Colonic mucosa (tissue), 4 donors: ENCODE measurements at places on chromosomes 12 and 14.

DNA sequence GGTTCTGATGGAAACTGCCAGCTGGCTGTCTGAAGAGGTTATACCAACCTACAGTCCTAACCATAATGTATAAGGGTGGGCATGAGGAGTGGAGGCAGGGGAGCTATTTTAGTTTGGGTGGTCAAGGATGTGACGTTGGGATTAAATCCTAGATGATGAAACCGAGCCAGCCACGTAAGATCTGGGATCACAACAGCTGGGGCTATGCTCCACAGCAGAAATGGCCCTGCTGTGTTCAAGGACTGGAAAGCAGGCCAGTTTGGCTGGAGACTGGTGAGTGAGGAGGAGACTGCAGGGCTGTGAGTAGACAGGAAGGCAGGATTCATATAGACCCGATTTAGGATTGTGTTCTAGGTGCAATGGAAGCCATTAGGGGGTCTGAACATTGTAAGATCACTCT is 66.1 kb downstream of the SAMD4A start:
- no peak for DNase-seq

DNA sequence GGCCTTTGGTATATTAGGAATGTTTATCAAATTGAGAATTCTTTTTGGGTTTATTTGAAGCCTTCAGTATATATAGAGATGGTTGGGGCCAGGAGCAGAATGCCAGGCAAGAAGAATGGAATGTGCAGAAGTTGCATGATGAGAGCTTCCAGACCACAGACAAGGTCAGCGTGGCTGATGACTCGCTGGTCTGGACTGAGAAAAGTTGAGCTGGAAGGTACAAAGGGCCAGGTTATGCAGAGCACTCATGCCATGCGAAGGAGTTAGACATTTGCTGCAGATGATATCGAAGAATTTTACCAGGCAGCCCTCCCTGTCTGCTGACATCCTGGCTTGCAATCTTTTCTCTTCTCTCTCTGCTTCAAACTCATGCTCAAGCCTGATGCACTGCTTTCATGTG is 196.2 kb upstream of the ARHGAP5 start:
- DNase-seq: no peak

DNA sequence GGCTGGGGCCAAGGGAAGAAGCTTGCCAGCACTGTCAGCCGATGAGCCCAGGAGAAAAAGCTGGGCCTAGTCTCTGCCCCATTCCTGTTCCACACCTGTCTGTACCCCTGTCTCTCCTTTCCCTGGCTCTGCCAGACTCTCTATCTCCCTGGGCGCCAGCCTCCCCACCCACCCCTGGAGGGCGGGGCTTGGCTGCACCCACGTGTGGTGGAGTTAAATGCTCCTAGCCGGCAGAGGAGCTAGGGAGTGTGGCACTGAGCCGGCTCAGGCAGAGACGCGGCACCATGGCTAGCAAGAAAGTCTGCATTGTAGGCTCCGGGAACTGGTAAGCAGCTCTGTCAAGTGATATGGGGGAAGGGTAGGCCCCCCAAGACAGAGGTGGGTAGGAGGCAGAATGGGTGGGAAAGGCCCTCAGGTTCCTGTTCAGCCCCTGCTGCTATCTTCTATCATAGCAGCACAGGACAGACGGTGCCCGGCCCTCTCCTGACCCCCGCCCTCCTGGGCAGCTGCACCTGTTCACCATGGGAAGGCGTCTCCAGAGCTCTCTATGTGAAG is at the start of gene GPD1:
TSS of gene GPD1 (plus strand) at position 242 of the 555 bp plus-strand sequence. CDS start at position 285, 43 bp downstream.
- DNase-seq: peak; percentile 86

- no peak for DNase-seq
Observed at GRCh38 chr14:25522116-25522515, 472.2 kb upstream of the STXBP6 start.

DNA sequence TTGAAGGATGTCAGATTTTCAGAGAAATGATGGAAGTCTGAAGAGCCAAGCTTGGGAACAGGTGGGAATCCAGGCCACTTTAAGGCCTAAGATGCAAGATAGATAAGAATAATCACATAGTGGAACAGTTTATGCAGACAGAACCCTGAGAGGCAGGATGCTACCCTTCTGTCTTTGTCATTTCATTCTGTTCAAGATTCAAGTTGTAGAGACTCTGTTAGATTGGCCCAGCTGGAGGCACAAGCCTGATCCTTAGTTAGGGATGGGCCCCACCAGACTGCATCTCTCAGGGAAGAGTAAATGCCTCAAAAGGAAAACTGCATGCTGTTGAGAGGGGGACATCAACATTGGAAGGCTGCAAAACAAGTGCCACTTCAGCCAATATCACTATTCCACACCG is 287.0 kb downstream of the PCNX1 start:
- no peak for DNase-seq

GRCh38 chr12:42508913-42509460 is 80.6 kb downstream of the PRICKLE1 start:
- DNase-seq: no peak

- DNase-seq: no peak
Observed at GRCh38 chr12:68139941-68140340, 19.6 kb downstream of the IFNG start.

GRCh38 chr12:3098436-3098835 is 21.3 kb downstream of the TSPAN9 start:
- no peak for DNase-seq

DNA sequence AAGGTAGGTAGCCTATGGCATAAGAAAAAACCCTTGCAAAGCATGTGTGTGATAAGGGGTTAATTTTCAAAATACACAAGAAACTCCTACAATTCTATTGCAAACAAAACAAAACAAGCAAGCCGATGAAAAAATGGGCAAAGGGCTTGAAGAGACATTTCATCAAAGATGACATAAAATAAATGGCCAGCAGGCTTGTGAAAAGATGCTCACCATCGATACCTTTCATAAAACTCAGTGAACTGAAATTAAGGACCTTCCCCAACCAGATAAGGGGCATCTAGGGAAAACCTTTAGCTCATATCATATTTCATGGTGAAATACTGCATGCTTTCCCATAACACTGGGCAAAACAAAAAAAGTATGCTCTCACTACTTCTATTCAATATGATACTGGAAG is 131.2 kb downstream of the PPM1H start:
- DNase-seq: no peak

- DNase-seq: no peak
Observed at GRCh38 chr12:131443019-131444000, 267.6 kb upstream of the SFSWAP start.

DNA sequence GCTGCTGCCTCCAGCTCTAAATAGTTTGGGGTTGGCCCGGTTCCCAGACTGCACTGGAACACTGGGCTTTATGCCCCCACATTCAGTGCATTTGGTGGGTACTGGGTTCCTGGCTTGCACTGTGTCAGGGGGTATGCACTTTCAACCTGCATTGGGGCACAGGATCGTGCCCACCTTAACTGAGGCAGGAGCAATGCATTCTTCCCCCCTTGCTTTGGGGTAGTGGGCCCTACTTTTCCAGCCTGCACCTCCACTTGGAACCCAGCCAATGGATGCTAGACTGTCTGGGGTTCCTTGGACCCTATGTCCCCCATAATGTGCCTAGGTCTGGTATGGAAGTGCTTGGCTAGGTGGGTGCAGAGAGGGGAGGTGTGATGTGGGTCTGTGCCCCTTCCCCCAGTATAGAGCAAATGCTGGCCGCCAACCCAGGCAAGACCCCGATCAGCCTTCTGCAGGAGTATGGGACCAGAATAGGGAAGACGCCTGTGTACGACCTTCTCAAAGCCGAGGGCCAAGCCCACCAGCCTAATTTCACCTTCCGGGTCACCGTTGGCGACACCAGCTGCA is 615 bp downstream of the TARBP2 start:
- no peak for DNase-seq

DNA sequence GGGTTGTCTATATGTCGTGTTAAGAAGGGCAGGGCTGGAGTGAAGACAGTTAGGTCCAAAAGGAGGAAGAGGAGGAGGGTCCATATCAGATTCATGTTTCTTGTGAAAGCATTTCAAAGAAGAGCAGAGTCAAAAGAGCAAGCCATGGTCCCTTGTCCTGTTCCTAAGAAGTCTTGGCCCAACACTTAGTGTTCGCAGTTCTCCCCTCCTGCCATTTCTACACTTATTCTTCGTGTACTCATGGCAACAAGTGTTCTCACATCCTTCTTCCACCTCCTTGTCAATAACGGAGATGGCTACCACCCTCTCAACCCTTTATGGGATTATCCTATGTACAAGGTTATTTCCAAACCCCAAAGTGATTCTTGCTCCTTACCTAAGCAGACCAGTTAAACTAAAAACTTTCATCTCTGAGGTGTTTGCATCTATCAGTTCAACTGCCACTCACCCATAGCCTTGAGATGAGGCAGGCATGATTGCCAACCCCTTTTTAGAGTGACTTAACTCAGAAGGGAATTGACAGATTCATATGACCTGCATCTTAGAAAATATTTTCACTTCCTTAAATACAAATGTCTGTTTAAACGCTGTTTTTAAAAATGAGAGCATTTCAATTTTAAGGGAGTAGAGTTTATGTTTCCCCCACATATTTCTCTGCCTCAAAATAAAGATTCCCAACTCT is 19.8 kb upstream of the RNASE2 start:
- DNase-seq: no peak

- no peak for DNase-seq
Observed at GRCh38 chr14:65290830-65291229, 121.7 kb upstream of the FUT8 start.

GRCh38 chr14:31189346-31190218 is 18.0 kb downstream of the HECTD1 start:
- no peak for DNase-seq

GRCh38 chr12:110278255-110278536 is 2.9 kb upstream of the ATP2A2 start:
- no peak for DNase-seq

DNA sequence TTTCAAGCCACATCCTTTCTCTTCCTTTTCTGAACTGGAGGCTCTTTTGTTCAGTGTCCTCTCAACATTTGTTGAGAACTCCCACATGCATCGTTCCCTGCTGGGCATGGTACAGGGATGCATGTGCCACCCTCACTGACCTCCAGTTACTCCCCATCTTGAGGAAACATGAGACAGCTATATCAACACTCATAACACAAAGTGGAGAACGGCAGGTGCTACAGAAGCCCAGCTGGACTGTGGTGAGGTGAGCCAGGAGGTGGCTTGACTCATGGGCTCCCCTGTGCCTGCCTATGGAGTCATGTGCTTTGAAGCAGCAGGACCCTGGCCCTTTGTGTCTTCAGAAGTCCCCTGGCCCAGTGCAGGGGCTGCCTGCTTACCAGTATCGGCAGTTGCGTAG is 9.7 kb downstream of the MYH6 start:
- DNase-seq: no peak

DNA sequence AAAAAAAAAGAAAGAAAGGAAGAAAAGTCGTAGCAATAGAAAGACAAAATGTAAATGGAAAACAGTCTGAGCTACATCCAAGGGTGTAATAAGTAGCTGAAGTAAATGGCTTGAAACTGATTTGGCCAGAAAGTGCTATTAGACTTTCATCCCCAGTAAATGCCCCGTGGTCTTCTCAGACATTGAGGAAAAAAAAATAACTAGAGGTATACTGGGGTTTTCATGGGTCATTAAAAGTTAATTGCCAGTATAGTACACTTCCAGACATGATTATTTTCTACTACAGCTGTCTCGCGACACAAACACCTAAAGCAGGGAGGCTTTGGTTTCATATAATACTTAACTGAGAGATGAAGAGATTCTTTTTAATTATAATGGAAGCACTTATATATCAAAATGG is 271.9 kb downstream of the CPNE8 start:
- no peak for DNase-seq

DNA sequence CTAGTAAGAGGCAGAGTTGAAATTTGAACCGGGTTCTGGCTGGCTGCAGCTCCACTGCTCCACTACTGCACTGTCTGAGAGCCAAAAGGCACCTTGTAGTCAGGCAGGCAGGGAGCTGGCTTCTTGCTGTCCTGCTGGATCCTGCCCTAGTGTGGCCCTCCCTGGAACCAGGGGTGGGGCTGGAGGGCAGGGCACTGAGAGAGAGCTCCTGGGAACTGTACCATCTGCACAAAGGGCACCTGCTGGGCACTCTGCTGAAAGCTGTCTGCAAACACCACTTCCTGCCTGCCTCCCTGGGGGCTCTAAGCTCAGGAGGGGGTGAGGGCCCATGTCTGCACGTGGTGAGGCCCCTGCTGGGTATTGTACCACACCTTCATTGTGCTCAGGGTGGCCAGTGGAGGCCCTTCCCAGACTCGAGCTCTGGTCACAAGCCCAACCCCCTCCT is 19.0 kb upstream of the TCL1B start:
- DNase-seq: no peak

DNA sequence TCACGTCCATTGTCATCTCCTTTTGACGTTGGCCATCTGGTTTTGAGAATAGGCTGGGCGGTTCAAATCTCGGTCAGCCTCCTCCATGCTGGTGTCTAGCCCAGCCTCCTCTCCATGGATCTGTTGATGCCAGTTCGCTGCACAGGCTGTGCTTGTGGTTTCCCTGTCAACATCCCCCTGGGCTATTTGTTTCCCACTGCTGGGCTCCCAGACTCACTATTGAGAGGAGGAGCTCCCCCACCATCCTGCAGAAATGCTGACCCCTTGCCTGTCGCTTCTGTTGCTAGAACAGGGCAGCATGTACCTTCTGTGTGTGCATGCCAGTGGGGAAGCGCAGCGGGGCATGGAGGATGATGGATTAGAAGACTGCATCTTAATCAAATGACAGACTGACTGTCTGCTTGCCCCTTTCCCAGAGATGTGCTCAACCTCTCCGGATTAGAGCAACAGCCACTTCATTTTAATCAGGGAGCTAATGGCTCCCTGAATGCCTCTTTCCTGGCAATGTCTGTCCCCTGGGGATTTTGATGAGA is 170.5 kb downstream of the TSPAN9 start:
- DNase-seq: no peak

- no peak for DNase-seq
Observed at GRCh38 chr12:619346-619745, 43.9 kb downstream of the NINJ2 start.

GRCh38 chr12:61808856-61809255 is 451.3 kb upstream of the USP15 start:
- no peak for DNase-seq

GRCh38 chr14:73829526-73830431 is 21.9 kb upstream of the PTGR2 start:
- no peak for DNase-seq

DNA sequence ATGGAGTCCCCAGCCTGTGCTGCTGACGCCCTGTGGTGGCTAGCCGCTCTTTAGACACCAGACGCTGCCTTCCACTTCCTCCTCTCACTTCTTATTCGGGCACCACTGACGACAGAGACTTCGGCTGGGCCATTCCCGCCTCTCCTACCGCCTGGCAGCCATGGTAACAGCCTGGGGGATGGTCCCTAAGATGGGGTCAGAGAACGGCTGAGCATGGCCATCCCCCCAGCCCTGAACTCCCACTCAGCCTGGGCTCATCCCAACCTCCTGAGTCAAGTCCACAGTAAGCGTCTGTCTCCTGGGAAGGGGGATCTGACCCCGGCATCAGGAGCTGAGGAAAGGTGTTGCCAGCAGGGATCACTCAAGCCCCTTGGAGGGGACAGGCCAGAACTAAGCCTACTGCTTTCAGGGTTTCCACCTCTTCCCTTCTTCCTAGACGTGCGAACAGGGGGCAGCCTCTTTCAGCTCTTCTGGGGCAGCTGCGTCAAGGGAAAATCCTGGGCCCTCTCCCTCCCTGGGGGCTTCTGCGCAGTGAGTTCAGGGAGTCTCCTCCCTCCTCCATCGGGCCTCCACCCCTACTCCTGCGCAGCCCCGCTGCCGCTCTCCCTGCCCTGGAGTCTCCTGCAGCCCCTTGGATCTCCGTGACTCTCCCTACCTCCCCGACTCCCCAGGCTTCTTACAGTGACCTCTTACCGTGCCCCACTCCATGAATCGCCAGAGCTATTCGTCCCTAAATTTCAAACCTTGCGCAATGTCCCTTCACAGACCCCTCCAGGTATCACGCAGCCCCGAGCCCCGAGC is 643 bp upstream of the TAMALIN start:
- peak; percentile 53 for DNase-seq

- DNase-seq: no peak
Observed at GRCh38 chr12:107277855-107278254, 184.5 kb upstream of the CRY1 start.
